ENCODE measurements at places on chromosomes 1 and 21. TPM values are rescaled to one million over a fixed set of nuclear protein-coding genes. Genes with fewer than 3 reads are reported as not detected.

The RBM8A gene
- total RNA-seq, result 129 TPM

The PLA2G2D gene
- total RNA-seq, result not detected

The RNU1-3 gene
- total RNA-seq, result under 0.01 TPM

The TSEN15 gene
- total RNA-seq, result 32.4 TPM

The AGO1 gene
- 26.8 TPM for total RNA-seq

Data from smooth muscle cell of the umbilical artery (primary cell).